A549 (cell line): ENCODE measurements at places on chromosomes 6 and 20.

DNA sequence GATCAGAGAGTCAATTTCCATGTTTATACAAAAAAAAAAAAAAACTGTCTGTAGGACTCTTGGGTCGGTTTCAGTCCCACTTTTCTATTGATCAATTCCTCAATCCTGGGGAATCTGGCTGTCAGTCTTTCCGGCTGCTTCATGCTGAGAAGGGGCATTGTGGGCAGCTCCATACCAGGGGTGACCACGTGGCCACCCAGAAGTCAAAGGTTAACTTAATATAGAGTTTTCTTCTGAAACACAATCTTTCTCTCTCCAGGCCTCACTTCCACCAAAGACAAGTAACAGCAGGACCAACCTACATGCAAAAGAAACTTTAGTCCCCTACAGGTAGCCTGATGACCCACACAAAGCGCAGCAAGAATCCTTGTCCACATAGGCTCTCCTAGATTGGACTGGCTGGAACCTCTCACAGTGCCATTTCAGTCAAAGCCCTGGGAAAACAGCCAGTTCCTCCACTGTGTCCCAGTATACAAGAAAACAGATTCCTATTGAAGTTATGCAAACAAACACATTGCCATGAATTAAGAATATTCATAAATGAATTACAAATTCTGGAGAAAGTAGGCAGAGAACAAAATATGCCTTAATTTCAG lies 18.5 kb upstream of the SERPINB9 start:
- DNase-seq: no peak

DNA sequence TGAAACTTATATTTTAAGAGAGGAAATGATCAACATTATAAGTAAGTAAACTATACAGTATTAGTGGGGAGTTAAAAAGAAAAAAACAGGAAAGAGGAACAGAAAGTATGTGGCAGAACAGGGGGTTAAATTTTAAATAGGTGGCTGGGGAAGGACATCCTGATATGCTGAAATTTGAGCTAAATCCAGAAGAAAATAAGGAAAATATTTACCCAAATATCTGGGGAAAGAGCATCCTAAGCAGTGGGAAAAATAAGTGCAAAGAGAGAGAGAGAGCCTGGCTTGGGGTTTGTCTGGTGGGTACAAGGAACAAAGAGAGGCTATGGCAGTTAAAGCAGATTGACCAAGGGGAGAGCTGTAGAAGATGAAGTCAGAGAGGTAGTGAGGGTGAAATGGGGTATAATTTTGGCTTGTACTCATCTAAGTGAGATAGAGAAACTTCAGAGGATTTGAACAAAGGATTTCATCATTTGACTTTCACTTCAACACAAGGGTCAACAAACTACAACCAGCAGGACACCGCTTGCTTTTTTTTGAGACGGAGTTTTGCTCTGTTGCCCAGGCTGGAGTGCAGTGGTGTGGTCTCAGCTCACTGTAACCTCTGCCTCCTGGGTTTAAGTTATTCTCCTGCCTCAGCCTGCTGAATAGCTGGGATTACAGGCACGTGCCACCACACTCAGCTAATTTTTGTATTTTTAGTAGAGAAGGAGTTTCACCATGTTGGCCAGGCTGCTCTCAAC lies 328.4 kb upstream of the CNR1 start:
- DNase-seq: no peak

GRCh38 chr6:43296780-43297497 lies 1.1 kb upstream of the SLC22A7 start:
- no peak for DNase-seq

DNA sequence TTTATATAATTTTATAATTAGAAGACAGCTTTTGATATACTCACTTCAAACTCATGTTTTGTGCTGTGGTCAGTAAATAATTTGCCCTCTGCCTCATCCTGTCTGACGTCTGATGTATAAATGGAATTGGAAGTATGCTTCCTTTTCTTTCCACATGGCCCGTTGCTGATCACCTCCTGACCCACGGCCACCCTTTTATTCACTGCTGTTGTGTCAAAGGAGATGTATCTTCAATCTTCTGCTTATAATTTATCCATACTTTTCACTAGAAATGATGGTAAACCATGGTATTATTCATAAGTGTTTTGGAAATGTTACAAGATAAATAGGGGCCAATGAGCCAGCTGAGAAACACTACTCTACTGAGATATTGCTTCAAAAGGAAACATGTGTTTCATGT lies 841.8 kb downstream of the PHF3 start:
- no peak for DNase-seq

DNA sequence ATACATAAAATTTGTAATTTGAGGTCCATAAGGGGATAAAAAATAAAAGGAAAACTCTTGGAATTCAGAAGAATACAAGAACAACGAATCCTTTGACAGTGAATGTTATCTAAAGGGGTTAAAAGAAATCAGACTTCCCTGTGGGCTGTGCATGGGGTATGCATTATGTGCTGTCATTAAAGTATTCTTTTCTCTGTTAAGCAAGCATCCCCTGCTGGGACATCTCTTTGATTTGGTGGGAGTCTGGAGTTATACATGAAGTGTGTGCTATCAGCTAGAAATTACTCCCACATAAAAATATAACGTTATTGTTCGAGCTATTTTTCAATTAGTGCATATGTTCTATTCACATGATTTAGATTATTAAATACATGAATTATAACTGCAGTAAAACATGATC lies 195.2 kb downstream of the CENPW start:
- no peak for DNase-seq

- no peak for DNase-seq
Observed at GRCh38 chr6:106453756-106454367, 93.3 kb downstream of the CRYBG1 start.

- no peak for DNase-seq
Observed at GRCh38 chr6:143336446-143337152, 113.9 kb downstream of the ADAT2 start.

DNA sequence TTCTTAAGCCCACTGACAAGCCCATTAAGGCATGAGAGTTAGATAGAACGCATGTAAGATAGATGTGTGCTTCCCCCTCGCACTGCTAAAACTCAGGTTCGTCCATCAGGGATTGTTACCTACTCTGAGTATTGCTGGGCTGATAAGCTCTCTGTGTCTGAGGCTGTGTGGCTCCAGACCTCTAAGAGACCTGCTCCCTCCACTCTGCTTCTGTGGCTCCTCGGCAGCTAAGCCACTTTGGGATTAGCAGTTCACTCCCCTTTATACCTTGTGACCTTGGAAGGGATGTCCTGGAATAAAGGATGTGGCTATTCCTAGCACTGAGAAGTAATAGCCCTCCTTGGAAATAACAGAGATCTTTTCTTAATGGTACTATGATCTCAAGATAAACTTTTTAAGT lies 164.9 kb downstream of the TMEM242 start:
- no peak for DNase-seq

DNA sequence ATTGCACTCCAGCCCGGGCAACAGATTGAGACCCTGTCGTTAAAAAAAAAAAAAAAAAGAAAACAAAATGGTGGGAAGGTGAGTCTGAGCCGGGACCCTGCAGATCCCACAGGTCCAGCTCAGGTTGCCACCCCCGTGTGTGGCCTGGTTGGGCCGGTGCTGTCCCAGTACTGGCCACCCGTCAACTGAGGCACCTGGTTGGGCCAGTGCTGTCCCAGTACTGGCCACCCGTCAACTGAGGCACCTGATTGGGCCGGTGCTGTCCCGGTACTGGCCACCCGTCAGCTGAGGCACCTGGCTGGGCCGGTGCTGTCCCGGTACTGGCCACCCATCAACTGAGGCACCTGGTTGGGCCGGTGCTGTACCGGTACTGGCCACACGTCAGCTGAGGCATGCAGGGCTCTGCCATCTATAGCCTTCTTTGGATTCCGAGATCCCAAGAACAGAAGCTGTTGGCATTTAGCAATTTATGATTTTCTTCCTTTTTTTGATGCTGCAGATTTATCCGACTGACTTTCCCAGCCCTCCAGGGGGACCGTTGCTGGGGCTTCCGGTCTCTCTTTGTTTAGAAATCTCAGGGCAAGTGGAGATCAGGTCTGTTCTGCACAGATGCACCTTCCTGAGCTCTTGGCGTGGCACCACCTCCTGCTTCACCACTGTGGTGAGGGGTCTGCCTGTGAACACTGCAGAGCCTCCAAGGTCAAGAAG lies 113.8 kb downstream of the SYCP2 start:
- no peak for DNase-seq

DNA sequence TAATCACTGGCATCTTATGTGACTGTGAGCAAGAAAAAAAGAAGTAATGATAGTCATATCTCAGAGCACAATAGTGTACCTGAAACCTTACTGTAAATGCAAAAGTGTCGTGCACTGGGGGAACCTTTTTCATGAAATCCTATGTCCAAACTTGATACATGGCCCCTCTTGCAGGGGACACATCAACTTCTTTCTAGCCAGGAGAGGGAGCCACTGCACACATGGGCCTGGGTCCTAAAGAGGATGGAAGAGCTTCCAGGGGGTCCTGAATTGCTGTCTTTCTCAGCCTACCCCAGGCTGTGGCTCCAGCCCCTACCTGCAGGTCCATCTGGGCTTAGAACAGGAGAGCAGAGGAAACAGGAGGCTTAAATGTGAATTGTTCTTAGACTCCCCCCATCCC lies 165.7 kb downstream of the SOD2 start:
- DNase-seq: no peak

- DNase-seq: no peak
Observed at GRCh38 chr6:70863343-70863742, 93.5 kb downstream of the B3GAT2 start.

DNA sequence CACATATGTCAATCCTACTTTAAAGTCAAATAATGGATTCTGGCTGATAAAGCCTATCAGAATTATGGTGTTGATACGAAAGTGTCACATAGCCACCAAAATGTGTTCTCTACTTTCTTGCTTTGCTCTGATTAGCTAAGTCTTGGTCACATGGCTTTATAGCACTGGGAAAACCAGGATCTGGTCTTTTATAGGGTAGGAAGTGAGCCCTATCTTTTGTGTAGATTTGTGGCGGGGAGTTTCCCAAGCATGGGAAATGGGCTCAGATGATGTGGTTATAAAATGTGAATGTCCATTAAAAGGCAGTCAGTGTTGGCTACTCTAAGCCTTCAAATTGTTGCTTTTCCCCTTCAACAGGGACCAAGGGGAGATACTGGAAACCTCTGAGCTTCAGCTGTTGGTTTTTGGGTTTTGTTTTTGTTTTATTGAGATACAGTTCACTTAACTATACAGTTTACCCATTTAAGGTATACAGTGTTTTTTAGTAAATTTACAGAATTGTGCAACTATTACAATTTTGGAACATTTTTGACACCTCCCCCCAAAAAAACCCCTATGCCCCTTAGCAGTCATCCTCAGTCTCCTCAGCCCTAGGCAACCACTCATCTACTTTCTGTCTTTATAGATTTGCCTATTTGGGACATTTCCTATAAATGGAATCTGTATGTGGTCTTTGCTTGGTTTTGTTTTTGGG lies 12.2 kb downstream of the RRP36 start:
- DNase-seq: no peak

GRCh38 chr6:49806145-49806544 lies 19.1 kb upstream of the PGK2 start:
- DNase-seq: no peak

- DNase-seq: no peak
Observed at GRCh38 chr6:23091795-23092194, 522.4 kb downstream of the HDGFL1 start.

DNA sequence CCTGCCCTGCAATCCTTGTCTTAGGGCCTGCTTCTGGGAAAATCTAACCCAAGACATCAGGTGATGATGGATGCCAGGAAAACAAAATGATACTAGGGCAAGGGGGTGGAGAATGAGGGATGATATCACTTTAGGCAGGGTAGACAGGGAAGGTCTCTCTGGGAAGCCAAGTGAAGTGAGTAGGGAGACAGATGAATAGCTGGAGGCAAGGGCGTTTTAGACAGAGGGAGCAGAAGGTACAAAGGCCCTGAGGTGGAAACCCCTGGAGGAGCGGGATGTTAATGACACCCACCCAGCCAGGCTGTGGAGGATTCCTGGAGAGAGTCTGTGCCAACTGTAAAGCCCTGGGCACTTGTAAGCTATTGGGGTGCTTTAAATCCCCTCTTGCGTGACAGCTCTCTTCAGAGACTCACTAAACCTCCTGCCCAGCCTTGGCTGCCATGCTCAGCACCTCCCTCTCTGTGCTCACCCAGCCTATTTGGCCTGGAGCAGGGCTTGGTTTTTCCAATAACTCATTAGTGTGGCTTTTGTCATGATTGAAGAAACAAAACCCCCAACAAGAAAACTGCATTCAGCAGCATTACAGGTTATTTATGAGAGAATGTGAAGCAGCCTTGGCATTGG lies 12.4 kb upstream of the MDGA1 start:
- DNase-seq: no peak

DNA sequence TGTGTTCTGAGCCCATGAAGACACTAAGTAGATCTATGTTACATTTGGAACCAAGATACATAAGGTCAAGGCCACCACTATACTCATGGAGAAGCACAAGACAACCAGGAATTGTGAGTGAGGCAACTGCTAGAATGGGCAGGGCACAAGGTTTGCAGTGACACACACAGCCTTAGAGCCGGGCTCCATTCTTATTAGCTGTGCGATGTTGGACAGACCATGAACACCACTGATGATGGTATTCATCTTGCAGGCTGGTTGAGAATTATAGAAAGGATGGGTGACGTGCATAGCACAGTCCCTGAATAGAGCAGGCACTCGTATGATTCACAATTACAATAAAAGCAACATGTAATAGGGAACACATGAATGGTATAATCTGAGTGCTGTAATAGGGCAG lies 172.4 kb downstream of the GJA10 start:
- no peak for DNase-seq

DNA sequence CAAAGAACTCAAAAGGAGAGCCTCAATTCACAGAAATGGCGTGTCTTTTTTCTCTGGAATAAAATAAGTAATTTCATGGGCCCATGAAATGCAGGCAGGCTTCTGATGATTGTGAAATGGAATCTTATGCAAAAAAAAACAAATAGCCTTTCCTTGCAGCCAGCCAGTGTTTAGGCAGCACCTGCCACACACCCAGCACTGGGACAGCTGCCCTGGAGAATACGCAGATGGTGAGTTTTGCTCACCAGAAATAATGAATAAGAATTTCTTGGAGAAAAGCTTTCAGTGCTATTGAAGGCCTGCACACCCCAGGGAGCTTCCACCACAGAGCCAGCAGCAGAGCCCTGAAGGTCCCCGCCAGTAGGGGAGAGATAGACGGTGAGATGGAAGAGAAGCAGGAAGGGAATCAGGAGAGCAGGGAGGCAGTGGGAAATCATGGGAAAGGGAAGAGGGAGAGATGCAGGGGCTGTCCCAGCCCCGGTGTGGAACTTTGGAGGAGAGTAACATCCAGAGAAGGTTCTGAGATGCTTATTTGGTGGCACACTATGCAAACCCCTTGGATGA lies 54.9 kb downstream of the PXDC1 start:
- no peak for DNase-seq

- no peak for DNase-seq
Observed at GRCh38 chr6:151179321-151179720, 60.4 kb upstream of the AKAP12 start.
